ENCODE measurements at places on chromosomes 7 and 10. TPM values are rescaled to one million over a fixed set of nuclear protein-coding genes. Genes with fewer than 3 reads are reported as not detected.

GRCh38 chr7:84017651-84018050, 176.9 kb downstream of the SEMA3A start:
- DNase-seq: no peak
- H3K4me3 ChIP-seq: no peak overlapping the region
- no peaks in the 10 kb centered on the region for H3K27me3 ChIP-seq
- H3K36me3 ChIP-seq: no peaks in the 10 kb centered on the region

GRCh38 chr7:132138817-132139216, 437.5 kb downstream of the PLXNA4 start:
- H3K27ac ChIP-seq: no peak overlapping the region
- peaks cover 2% of the 10 kb centered on the region for H3K27me3 ChIP-seq
- no peaks in the 10 kb centered on the region for H3K4me1 ChIP-seq
- H3K36me3 ChIP-seq: no peaks in the 10 kb centered on the region
- no peak for DNase-seq

- DNase-seq: no peak
- H3K4me3 ChIP-seq: no peak overlapping the region
- no peaks in the 10 kb centered on the region for H3K27me3 ChIP-seq
Measured at GRCh38 chr7:108211382-108212201, 81.4 kb upstream of the LAMB4 start.

GRCh38 chr10:78417425-78418370, 384.0 kb downstream of the RPS24 start:
- H3K27ac ChIP-seq: no peak overlapping the region
- H3K27me3 ChIP-seq: peaks cover 22% of the 10 kb centered on the region
- H3K4me3 ChIP-seq: no peak overlapping the region

- H3K27ac ChIP-seq: no peak overlapping the region
- DNase-seq: no peak
- H3K4me1 ChIP-seq: no peaks in the 10 kb centered on the region
Measured at GRCh38 chr10:79323602-79324001, 23.7 kb upstream of the PPIF start.

DNA sequence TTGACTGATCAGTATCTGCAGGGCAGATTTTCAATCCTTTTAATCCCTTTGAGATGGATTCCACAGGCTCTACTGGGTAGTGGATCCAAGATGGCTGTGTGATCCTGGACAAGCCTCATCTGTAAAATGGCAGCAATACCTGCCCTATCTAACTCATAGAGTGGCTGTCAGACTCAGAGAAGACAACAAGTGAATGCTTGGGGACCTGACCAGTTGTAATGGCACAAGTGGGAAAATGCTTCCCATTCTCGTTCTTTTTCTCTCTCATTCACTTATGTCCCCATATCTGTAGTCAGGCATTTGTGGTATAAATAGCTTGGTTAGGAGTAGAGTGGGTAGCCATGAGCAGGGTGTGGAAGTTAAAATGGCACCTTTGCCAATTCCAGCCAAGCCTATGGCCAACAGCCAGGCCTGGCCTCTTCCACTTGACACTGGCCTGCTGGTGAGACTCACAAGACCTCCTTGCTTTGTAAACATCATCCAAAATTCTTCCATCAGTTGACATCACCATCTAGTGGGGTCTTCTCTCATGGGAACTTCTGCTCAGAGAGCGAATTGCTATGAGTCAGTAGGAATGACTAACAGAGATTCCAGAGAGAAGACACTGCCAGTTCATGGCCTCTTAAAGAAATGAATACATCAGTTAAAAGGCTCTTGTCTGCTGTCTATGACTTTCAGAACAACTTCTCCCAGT, 150.1 kb downstream of the PLPP4 start:
- no peaks in the 10 kb centered on the region for H3K4me1 ChIP-seq
- no peak for DNase-seq
- H3K4me3 ChIP-seq: no peak overlapping the region
- no peak overlapping the region for H3K27ac ChIP-seq

DNA sequence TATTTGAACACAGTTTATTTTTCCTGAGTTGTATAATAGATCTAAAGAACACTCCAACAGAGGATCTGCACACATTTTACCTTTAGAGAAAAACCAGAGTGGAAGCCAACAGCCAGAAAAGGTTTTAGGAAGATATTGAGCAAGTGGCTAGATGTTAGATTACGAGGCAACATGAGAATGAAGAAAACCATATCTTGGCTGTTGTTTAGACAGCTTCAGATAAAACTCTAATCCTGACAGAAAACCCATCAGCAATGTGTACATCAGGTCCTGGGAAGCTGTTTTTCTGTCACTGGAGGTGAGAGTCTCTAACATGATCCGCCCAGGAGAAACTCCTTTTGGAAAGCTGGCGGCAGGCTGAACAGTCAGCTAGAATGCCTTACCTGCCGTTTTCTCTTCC, 159.5 kb downstream of the SPAG6 start:
- H3K27ac ChIP-seq: peak overlapping the region; percentile 25
- H3K4me3 ChIP-seq: no peak overlapping the region
- H3K27me3 ChIP-seq: peaks cover 9% of the 10 kb centered on the region
- DNase-seq: no peak

GRCh38 chr10:113616244-113617074, 47.4 kb downstream of the NRAP start:
- H3K4me3 ChIP-seq: no peak overlapping the region
- H3K4me1 ChIP-seq: peaks cover 8% of the 10 kb centered on the region
- no peaks in the 10 kb centered on the region for H3K36me3 ChIP-seq
- peaks cover 58% of the 10 kb centered on the region for H3K27me3 ChIP-seq

DNA sequence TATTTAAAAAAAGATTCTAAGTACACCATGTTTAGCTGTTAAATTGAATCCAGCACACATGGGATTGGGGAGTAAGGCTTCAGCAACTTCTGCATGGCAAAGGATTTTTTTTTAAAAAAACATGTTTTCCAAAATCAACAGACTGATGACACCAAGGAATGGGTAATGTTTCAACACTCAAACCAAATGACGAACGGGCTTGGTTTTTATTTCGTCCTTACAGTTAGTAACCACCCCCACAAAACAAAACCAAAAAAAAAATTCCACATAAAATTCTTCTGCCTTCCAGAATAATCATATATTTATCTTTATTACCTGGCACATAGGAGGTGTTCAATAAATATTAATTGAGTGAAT, 45.7 kb downstream of the ICA1 start:
- peaks cover 28% of the 10 kb centered on the region for H3K4me1 ChIP-seq
- peaks cover 1% of the 10 kb centered on the region for H3K36me3 ChIP-seq
- H3K27ac ChIP-seq: no peak overlapping the region
- H3K27me3 ChIP-seq: no peaks in the 10 kb centered on the region
- H3K4me3 ChIP-seq: no peak overlapping the region

DNA sequence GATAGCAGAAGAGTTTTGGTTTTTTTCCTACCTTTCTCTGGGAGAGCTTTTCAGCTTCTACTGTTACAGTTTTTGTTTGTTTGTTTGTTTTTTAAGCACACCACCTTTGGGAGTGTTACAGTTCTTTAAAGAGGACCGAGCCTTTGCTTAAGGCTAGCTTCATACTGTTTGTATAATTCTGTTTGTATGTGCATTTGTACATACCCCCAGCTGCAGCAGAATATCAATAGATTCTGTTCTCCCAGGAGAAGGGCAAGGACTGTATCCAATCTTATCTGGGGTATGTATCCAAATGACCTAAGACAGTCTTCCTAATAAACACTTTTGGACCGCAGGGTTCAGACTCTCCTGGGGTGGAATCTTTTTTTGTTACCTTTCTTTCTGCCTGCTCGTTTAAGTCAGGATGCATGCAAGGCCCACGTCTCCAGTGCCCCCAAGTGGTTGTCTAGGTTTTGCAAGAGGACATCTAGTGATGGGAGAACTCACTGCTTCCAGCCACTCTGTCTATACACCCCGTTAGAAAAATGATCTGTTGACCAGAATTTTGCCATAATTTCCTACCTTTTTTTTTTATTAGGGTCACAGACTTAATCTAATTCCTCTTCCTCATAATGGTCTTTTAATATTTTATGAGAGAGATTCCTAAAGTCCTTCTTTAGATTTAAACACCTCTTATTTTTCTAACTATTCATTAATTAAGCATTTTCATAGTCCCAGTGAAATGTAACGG, 23.9 kb downstream of the NRF1 start:
- H3K4me1 ChIP-seq: peaks cover 13% of the 10 kb centered on the region
- H3K36me3 ChIP-seq: no peaks in the 10 kb centered on the region
- H3K27me3 ChIP-seq: no peaks in the 10 kb centered on the region
- no peak overlapping the region for H3K4me3 ChIP-seq
- peak overlapping the region; percentile 89 for H3K27ac ChIP-seq
- peak; percentile 14 for DNase-seq

The C10orf53 gene
- total RNA-seq: not detected

The ALKBH4 gene
- total RNA-seq: 16.4 TPM

The CRHR2 gene
- total RNA-seq: not detected

The FAM221A gene
- 34.4 TPM for total RNA-seq

The GLI3 gene
- 9.0 TPM for total RNA-seq
